ENCODE measurements at places on chromosomes 16 and 17.

- no peak for DNase-seq
Measured at GRCh38 chr17:19630661-19631060, 17.9 kb upstream of the ALDH3A2 start.

- DNase-seq, result peak; percentile 49
Measured at GRCh38 chr17:48497103-48497502, 33.7 kb downstream of the HOXB1 start.

DNA sequence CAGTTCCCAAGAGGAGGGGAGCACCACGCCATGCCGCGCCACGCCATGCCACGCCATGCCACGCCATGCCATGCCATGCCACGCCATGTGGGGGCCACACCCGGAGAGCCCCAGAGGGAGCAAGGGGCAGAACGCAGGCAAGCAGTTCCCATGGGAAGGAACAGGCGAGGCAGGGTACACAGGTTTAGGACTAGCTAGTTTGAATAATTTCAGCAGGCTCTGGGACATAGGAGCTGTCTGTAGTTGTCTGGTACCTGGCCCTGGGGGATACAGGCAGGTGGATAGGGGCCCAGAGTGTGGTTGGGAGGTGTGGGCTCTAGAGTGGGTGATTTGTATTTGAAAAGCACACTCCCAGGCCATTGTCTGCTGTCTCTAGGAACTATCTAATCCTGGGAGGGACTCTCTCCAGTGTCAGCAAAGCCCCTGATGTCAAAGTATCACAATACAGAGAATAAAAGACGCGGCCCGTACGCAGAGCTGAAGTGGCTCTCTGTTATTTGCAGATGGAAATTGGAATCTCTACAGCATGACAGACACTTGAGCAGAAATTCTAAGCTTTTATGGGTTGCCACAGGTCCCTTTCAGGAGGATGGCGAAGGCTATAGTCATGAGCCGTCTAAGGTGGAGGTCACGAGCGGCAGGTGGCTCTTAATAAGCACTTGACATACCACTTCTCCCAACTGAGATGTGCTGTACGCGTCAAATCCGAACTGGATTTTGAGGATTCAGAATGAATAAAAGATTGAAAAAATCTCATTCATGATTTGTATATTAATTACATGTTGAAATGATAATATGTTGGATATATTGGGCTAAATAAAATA, 220.8 kb upstream of the TNRC6C start:
- DNase-seq, result peak; percentile 96

DNA sequence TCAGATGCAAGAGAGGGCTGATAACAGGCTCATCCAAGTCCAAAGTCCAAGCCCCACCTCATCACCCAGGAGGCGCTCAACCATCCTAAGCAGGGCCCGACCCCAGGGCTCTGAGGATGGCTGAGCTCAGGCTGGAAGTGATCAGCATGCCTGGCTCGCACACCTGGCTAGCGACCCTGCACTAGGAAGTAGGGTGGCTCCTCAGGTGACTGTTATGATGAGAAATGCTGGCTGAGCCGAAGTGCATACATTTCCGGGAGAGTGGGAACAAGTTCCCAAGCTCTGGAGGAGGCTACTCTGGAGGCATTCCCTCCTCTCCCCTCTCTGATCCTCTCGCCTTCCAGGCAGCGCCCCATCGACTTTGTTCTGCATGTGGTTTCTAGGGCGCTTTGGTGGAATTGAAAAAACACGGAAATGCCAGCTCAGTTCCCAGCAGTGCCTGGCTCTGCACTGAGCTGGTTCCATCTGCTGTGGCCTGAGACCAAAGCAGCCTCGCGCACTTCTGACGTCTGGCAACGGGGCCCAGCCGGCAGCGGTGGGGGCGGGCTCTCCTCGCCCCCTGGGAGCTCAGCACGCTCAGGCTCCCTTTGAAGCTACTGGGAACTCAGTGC, 130.3 kb downstream of the IRF8 start:
- no peak for DNase-seq

- DNase-seq, result peak; percentile 95
Measured at GRCh38 chr17:50866261-50866949, at the start of gene TOB1. TOB1 (minus strand) TSS chr17:50866354; CDS start chr17:50864017, 2,337 bp downstream.

DNA sequence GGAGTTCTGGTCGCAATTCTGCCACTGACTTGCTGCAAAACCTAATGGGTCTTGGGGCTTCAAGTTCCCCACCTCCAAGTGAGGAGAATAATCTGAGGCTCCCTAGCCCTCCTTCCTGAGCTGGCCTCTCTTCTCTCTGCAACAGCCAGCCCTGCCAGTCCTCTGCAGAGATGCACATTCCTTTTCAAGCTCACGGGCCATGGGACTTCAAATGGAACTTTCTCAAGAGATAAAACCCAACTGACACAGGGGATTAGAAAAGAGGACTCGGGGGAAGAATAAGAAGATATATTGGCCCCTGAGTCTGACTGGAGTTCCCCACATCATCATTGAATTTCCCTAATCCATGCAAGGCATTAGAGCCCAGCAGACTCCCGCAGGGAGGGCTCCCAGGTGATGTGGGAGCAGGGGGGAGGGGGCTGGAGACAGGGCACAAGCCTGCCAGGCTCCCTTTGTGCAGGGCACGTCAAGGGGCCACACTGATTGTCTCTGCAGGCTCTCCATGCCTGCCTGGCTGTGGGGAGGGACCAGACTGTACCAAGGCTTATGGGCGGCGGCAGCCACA, 131.0 kb downstream of the CCDC144A start:
- DNase-seq, result no peak

- no peak for DNase-seq
Measured at GRCh38 chr16:10972819-10973464, 28.6 kb downstream of the CLEC16A start.

DNA sequence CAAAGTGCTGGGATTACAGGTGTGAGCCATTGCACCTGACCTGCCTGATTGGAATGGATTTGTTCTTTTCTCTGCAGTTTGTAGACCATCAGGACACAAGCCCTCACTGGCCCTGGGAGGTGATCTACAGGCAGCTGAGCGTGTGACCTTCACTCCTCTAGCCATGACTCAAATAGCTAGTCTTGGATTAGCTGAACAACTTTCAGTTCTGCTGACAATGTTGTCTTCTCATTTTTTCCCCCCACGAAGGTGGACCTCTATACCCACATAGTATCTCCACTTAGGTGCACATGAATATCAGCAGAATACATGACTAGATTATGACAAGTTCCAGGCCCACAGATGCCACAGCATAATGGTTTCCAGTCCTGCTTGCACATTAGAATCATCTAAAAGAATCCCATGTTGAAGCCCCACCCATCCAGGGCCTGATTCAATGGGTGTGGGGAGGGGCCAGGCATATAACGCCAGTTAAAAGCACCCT, 36.8 kb downstream of the HS3ST3B1 start:
- no peak for DNase-seq

DNA sequence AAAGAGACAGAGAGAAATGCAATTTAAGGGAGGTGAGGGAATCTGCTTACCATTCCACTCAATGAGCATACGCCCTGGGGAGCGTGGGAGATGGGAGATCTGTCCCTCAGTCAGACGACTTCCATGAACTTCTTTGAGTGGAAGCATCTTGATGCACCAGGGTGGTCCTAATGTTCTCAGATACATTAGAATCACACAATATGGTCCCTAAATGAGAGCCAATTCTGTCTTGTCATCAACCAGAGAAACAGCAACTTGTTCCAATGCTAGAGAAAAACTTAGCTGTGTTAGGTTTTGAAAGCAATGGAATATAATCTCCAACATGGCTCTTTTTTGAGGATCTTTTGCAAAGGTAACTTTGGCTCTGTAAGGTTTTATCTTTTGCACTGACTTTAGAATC, 44.1 kb downstream of the GPR139 start:
- no peak for DNase-seq

- no peak for DNase-seq
Measured at GRCh38 chr17:48586355-48587258, 3.4 kb downstream of the HOXB3 start.

GRCh38 chr17:58233543-58233942, 4.8 kb upstream of the LPO start:
- no peak for DNase-seq

DNA sequence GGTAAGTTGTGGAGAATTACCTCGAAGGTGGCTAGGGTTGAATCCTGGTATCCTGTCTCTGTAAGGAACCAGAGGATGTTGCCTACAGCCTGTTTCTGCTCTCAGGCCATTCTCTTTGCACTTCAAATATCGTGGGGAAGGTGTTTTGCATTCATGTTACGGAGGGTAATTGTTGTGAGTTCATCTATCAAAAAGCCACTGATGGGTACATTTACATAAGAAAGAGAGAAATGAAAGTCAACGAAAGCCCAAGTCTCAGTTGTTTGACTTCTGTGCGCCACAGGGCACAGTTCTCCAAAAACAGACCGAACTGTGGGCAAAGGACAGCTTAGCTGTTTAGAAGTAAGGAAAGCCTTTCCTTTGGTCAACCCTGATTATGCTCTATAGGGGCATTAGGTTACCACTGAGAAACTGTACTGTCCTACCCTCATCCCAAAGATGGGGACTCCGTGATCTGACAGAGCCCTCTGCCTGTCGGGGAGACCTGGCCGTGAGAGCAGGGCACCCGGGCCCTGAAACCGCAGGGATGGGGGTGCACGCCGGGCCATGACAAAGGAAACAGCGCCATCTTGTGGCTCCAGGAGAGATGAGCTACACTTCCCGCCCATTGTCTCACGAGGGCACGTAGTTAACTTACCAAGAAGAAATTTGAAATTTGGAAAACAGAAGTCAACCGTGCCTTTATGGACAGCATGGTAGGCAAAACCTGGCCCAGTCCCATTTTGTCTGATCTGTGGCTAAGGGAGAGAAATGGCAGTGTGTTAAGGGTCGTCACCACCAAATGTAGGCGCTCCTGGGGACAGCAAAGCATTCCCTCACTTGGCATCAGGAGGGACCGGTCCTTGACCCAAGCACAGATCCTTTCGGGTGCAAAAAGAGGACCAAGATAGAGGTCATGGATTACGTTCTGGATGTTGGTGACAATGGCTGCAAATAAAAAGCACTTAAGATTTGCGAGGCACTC, 74.5 kb upstream of the DYNLRB2 start:
- no peak for DNase-seq

GRCh38 chr17:2977157-2977556, 86.2 kb downstream of the OR1D5 start:
- DNase-seq, result no peak

- no peak for DNase-seq
Measured at GRCh38 chr16:15708096-15708495, 58.1 kb downstream of the NDE1 start.

GRCh38 chr16:77970371-77970770, 52.0 kb upstream of the CLEC3A start:
- DNase-seq, result no peak

DNA sequence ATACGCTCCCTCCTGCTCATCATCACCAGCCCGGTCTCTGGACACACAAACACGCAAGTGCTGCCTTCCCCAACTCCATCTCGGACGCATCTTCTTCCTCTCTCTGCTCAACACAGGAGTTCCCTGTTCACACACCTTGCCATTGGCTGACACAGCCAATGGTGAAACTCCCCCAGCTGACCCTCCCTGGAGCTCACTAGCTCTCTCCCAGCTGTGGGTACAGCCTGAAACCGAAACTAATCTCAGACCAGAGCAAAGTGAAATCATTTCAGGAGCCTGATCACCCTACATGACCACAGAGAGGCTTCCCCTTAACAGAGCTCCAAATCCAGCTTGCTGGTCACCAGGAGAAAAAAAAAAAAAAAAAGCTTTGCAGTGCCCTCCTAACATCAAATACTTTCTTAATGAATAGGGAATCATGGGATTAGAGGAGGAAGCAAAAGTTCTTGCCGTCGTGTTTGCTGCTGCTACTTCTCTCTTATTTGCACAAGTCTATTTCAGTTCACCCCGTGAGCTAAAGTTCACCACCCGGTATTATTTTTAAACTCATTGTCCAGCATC, 8.3 kb downstream of the CUEDC1 start:
- peak; percentile 45 for DNase-seq

GRCh38 chr17:16037636-16038035, 38.0 kb downstream of the TTC19 start:
- DNase-seq, result no peak

GRCh38 chr16:51271156-51271701, 120.2 kb upstream of the SALL1 start:
- no peak for DNase-seq

DNA sequence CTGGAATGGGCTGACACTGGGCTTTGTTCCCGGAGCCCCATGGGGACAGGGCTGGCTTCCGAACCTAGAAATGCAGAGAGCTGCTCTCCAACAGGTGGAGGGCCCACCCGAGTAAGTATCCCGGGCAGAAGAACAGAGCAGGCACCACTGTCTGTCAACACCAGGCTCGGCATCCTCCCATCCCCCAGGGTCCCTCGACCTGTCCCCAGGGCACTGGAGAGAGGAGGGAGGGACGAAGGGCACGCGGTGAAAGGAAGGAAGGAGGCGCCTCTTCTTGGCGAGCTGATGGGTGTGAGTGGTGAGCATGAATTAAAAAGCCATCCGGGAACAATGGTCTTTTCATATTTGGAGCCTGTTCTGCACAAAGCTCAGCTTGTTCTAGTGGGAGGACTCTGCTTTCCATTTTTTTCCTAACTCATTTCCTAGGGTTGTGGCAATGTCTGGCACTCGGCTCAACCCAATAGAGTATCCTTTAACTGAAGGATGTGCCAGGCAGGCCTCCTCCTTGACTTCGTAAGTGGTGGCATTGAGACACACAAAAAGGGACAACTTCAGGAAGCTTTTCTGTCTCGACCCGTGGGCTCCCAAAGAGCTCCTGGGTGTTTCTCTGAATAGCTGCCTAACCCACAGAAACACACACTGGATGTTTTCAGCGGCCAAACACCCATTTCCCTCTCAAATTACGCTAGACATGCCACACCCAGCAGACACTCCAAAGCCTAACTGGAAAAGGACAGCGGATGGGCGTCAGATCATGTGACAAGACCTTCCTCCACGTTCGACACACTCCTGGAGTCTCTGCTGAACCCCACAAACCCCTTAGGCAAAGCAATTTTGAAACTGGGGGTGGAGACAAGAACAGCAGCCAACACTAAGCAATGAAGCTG, 47.7 kb downstream of the ZFHX3 start:
- peak; percentile 19 for DNase-seq

GRCh38 chr17:62191390-62192361, 126.6 kb upstream of the MED13 start:
- DNase-seq, result no peak

DNA sequence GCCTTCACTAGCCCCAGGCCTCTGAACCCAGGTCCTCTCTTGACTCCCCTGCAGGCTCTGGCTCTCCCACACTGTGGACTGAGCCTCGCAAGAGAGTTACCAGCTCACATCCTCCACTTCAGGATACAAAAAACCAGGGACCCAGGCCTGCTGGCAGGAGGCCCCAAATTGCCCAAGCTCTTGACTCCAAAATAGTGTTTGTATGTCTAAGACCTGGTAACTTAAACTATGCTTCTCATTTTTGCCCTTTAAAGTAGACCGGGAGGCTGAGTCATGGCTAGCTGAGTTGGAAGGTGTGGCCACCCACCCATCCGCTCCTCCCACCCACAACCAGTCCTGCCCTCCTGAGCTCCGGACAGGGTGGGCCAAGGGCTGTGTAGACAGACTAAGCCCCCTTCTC, 250.0 kb downstream of the SOX9 start:
- DNase-seq, result no peak

DNA sequence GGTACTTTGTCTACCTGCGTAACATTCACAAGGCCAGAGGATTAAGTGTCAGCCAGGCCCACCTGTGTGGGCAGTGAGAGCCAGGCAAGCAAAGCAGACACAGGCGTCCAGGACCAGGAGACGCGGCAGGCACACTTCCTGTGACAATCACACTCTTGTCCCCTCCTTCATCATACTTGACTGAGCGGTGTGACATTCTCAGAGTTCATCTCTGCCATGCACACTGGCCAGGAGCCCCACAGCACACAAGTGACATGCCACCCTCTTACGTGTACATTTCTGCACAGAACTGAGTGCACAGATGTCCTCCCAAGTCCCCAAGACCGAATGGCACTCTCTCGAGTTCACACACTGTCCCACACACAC, 8.7 kb downstream of the PPP1R9B start:
- no peak for DNase-seq

GRCh38 chr16:23249830-23250229, 52.3 kb upstream of the SCNN1B start:
- no peak for DNase-seq

Measured in NCI-H2029 treated with DMSO at 0.1 percent for 48 hours (cell line).